ENCODE measurements at places on chromosomes 7 and 10.

DNA sequence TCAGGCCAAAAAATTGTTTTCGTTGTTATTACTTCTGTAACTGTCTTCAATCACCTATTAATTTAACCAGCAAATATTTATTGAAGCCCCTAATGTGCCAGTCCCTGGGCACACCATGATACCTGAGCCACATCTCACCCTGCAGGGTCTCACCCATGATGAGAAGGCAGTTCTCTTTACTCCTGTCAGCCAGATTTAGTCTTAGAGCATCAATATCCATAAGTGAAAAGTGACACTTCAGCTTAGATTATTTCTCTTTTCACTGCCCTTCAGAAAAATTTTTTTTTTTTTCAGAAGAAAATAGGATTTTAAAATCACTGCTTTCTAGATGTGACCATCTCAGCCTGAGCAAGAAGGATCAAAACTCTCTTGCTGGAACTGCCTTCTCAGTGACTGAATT, 258.6 kb upstream of the NFE2L3 start:
- no peak for DNase-seq

DNA sequence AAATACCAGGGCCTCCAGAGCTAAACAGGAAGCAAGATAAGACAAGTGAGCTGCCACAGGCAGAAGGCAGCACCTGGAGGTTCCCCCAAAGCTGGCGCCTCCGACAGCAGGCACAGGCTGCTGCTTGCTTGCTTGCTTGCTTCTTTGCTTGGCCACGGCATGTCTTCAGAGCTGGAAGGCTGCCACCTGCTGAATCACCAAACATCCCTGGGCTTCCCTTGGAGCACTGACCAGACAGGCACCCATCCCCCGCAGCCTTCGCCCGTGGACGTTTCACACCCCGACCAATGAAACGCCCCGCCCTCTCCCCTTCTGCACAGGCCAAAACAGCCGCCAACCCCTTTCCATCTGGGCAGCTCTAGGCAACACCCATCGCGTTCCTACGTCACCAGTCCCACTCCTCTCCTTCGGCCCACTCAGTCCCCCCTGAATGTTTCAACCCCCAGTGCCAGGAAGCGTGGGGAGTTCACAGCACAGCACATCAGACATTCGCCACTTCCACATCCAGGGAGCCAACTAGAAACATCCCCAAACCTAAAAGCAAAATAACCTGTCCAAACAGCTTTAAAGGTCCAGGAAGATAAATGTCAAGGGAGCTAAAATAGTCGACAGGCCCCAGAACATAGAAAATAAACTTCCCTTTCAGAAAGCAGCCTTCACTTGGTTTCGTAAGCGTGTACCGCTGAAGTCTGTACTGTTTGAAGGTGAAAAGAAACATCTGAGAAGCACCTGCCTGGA, 1.6 kb downstream of the SGMS1 start:
- DNase-seq: no peak

GRCh38 chr7:100446040-100446439, 9.7 kb upstream of the PPP1R35 start:
- DNase-seq: no peak

- DNase-seq: no peak
Measured at GRCh38 chr7:36535866-36536664, 146.4 kb downstream of the ANLN start.

- no peak for DNase-seq
Measured at GRCh38 chr7:70693321-70693685, 438.6 kb upstream of the GALNT17 start.

DNA sequence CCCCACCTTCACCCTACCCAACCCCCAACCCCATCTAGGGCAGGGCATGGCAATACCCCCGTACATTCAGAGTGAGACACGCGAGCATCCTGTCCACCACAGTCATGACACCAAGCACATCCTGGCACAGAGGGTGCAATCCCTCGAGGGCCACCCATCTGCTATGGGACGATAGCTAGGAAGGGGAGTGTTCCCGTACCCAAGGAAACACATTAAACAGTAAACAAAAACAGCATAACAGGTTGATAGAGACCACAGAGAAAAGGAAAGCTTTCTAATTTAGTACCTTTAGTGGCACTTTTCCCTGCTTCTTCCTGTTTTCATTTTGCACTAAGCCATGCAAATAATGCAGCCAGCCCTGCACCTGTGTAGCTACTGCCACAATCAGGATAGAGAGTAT, 2.3 kb upstream of the SMKR1 start:
- DNase-seq: no peak

- no peak for DNase-seq
Measured at GRCh38 chr7:97480772-97481390, 251.0 kb upstream of the TAC1 start.

DNA sequence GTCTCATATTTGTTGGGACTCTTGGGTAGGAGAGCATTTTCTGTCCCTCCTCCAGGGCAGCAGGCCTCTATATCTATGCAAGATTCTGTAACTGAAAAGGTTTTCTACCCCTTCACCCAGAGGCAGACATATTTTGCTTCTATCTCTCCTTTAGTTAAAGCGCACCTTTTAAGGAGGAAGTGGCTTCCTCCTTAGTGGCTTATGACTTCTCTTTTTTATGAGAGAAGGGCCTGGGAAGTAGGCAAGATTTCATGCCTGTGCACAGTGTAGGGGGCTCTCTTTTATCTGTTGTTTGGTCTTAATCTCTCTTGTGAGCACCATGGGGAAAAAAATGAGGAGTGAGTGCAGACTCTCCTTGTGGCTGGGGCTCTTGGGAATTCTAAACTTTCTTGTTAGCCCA, 122.1 kb downstream of the LRMDA start:
- DNase-seq: no peak

GRCh38 chr10:114694752-114695151, 36.7 kb upstream of the ABLIM1 start:
- no peak for DNase-seq

GRCh38 chr7:154836021-154836448, 166.9 kb downstream of the PAXIP1 start:
- no peak for DNase-seq

DNA sequence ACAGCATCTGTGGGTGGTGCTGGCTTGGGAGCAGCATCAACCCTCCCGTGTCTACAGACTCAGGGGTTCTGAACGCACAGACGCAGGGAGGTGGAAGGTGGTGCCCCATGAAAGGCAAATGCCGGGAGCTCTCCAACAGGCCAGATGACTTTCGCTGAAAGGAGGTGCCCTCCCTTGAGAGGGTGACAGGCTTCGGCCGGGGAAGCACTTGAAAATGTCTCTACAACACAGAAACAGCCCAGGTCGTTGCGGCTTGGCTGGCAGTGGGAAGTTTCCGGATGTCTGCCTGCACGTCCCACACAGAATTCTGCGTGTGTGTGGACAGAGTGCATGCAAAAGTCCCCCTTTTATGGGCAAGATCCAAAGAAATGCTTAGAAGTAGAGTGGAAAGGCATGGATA, 239.6 kb downstream of the SKAP2 start:
- DNase-seq: no peak

- DNase-seq: no peak
Measured at GRCh38 chr10:128914681-128915080, 552.4 kb upstream of the MGMT start.

GRCh38 chr10:130202984-130203621, 66.9 kb downstream of the GLRX3 start:
- DNase-seq: no peak

DNA sequence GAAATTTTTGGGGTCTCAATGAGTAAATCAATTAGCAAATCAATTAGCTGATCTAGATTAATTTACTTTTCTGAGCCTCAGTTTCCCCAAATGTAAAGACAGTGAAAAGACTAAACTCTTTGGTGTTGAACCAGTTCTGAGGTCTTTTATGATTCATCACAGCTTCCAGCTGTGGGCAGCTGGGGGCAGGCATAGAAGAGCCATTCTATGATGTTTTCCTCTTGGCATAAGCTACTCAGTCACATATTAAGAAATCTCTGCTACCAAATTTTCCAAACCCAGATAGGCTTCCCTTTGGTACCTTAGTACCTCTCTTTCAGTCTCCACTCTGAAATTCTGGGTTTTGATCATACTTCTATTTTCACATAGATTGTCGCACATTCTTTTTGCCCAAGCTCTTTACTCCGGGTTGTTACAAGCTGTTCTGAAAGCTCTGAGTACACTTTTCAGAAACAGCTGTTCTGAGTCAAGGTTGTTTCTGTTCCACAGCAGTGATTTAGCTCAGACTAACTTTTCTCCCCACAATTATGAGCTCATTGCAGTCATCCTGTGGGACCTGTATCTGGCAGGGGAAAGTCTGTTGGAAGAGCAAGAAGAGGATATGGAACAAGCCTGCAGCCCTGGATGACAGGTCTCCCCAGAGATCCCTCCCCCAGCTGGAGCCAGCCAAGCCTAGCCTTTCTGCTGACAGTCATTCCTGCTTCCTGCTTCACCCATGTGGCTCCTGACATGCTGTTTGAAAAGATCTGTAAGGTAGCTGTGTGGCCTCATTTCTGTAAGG, 599.6 kb upstream of the GHITM start:
- DNase-seq: no peak

- no peak for DNase-seq
Measured at GRCh38 chr7:24952464-24952863, 27.5 kb downstream of the OSBPL3 start.

DNA sequence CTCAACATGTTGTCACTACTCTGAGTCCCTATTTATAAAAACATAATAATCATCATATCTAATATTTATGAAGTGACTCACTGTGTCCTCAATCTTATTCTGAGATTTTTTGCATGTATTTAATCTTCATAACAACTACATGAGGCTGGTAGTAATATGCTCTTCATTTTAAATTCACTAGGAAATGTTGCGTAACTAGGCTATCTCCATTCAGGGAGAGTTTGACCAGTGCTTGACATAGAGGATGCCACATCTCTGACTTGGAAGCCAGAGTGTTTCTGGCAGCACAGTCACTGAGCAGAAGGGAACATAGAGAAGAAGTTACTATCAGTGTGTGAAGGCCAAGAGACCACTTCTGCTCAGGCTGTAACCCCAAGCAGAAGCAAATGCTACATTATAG, 88.9 kb downstream of the FAM13C start:
- no peak for DNase-seq

GRCh38 chr7:108570146-108570755, 577 bp downstream of the DNAJB9 start:
- DNase-seq: peak; percentile 55

GRCh38 chr7:55171157-55171556, 152.3 kb downstream of the EGFR start:
- no peak for DNase-seq

GRCh38 chr7:72035266-72035665, 376.9 kb downstream of the CALN1 start:
- DNase-seq: no peak

DNA sequence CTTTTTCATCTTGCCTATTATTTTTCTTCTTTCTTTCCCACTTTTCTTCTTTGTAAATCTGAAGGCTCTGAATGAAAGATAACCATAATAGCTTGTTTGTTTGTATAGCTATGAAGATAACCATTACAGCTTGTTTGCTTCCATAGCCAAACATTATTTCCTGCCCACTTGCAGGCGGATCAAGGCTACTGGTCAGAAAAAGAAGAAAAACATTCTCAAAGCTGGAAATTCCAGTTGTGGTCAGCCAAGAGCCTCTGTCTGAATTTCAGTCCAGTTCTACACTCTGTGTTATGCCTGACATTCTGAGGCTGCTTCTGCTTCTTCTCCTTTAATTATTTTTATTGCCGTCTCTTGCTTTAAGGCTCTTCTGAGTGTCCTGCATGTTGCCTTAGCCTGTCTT, 48.9 kb downstream of the TMEM178B start:
- no peak for DNase-seq

- DNase-seq: no peak
Measured at GRCh38 chr10:31664803-31665202, 263.8 kb downstream of the ARHGAP12 start.

- no peak for DNase-seq
Measured at GRCh38 chr7:40758590-40758989, 623.8 kb downstream of the SUGCT start.

DNA sequence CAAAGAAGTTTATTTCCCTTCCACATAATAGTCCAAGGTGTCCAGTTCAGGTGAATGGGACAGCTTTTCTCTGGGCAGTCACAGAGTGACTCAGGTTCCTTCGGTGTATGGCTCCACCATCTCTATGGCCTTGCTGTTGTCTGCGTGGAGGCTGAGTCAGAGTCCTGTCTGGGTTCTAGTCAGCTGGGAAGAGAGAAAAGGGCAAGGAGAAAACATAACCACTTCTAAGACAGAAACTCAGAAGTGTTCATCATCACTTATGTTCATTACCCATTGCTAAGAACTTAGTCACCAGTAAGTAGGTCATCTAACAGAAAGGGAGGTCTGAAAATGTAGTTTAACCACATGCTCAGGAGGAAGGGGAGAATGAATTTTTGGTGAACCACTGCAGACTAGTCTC, 32.4 kb upstream of the CCDC7 start:
- no peak for DNase-seq

- DNase-seq: no peak
Measured at GRCh38 chr7:104956753-104957450, 57.1 kb upstream of the KMT2E start.

DNA sequence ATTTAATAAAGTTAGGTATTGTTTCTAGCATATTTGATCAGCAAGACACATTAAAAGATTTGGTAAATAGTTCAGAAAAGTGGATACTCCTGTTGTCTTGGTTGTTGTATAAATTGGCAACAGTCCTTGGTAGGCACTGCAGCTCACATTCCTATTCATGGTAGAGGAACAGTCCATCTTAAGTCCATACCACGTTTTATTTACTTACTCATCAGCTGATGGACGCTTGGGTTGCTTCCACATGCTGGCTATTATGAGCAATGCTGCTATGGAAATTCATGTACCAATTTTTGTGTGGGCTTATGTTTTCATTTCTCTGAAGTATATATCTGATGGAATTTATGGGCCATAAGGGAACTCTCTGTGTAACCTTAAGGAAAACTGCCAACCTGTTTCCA, 43.3 kb downstream of the C10orf120 start:
- DNase-seq: no peak

DNA sequence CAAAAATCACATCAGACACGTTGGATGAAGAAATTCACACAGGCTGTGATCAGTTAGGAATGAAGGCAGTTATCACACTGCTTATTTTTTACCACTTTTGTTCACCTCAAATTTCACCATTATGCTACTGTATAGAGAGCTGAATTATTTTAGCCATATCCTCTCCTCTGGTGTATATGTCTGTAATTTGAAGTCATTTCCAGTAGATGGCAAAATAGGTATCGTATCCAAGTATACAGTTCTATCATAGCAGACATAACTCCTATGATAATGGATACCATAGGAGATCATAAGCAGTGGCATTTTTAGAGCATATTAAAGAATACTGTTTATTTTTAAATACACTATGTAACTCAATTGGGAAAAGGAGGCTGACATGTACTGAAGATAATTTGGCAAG, 909.7 kb downstream of the DNAJB9 start:
- DNase-seq: no peak

GRCh38 chr7:92909686-92910475, 73.5 kb upstream of the CDK6 start:
- DNase-seq: no peak

Data from DMS79 (cell line).